ENCODE measurements at places on chromosomes 1 and 21.

DNA sequence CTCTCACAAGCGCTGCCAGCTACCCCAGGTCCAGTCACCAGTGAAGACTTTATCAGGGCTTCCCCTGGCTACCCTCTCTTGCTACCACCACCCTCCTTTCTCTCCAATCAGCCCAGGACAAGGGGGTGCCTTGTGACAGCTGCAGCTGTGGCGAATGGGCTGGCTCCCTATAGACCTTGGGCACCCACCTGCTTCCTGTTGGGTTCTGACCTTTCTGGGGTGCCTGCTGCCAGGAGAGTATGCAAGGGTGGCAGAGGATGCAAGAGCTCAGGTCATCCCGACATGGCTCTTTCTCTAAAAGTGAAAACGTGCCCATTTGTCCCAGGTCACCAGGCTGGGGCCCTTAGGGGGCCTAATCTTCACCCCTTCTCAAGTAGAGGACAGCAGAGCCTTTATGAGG is 6.6 kb downstream of the KLHDC8A start:
- DNase-seq = no peak

DNA sequence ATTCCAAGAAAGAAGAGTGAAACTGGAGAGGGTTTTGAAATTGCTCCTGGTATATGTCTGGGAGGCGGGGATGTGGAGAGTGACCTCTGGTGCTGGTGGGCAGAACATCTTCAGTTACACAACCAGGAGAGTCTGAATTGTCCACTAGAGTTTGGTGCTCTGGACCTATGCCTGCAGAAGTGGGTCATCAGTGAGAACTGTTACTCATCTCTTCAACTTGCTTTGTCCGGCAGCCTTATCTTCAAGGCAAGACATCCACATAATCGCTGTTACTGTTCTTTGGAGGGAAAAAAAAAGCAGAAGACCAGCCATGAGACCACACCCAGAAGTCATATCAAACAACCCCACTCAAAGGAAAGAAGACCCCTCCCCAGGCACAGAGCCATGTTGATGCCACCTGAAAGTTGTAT is 14.9 kb downstream of the SH2D1B start:
- DNase-seq = no peak

GRCh38 chr21:33441489-33442477 is 38.0 kb downstream of the TMEM50B start:
- DNase-seq = no peak

DNA sequence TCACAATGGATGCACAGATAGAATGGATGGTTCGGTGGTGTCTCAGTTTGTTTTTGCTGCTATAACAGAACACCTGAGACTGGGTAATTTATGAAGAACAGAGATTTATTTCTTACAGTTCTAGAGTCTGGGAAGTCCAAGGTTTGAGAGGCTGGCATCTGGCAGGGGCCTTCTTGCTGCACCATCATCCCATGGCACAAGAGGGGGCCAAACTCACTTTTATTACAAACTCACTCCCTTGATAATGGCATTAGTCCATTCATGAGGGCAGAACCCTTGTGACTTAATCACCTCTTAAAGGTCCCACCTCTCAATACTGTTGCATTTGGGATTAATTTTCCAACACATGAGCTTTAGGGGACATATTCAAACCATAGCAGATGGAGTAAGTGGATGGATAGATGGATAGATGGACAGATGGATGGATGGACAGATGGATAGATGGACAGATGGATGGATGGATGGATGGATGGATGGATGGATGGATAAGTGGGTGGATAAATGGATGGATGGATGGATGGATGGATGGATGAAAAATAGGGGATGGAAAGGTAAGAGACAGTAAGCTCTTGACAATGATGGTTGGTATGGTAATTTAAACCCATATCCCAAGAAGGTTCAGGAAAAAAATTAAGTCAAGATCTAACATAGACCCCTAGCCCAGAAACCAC is 16.5 kb downstream of the CAMK2N1 start:
- DNase-seq = no peak

DNA sequence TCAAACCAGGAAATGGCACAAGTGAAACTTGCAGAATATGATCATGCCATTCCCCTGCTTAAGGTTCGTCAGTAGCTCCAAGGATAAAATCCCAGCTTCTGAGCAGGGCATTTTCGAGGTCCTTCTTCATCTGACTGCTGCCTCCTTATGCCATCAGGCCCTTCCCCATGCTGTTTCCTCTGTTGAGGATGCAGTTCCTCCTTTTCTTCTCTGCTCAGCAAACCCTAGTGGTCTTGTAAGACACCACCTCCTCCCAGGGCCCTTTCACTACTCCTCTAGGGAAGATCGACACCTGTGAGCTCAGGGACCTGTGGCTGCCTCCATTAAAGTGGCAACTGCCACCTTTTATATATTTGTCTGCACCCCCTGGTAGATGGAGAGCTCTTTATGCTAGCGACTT is 62.1 kb upstream of the JUN start:
- DNase-seq = no peak

DNA sequence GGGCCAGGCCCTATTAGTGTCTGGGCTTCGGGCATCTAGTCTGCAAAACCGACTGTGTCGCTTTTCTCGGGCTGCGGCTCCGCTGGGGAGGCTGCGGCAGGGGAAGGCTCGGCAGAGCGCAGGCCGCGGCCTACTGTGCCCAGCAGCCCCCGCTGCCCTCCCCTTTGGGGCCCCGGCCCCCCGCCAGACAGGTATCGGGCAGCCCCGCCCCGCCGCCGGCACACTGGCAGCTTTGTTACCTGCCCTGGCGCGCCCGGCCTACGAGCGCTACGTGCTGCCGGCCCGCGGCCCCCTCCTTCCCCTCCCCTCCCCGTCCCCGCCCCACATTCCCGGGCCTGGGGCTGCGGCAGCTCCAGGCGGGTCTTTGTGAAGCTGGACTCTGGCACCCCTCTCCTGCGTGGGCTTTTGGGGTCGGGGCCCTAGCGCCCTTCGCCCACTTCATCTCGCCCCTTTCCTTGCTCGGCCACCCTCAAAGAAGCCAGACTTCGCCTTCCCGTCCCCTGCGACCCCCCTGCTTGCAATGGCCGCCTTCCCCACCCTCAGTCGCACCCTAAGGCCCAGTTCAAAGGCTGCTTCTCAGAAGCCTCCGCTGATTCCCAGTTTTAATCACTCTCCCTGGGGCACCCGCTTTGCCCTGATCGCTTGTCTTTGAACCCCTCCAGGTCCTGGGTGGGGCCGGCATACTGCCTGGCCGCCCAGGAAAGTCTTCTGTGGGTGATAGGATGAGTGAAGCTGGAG is 48.9 kb upstream of the SLC2A1 start:
- DNase-seq = no peak

DNA sequence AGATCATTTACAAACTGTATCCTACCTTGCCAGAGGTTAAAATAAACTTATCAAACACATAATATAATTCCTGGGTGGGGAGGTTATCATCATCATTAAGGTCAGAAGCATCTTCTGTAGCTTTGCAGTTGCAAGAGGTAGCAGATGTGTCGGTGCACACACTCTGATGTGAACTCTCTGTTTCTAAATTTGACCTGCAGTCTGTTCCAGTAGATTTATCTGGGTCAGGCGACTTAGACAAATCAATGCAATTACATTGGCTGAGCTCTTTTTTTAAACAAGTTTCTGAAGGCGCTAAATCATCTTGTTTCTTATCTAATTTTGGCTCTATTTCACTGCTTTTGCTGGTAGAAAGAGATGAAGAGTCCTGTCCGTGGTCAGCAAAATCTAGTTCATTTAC is 70.4 kb downstream of the PRPF38A start:
- DNase-seq = no peak

DNA sequence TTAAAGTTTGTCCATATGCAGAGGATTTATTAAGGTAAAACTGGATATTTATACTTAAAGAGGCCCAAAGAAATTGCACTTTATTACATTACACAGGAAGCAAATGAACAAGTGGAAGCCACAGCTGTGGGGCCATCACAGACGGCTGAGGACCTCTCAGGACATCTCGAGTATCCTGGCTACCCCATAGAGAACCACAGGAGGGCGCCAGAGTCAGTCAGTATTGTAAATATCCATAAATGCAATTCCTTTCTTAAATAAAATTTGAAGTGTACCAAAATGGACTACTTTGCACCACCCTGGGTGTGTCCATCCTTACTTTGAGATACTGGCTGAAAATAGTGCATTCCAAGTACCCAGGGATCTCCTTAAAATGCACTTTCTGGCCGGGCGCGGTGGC is 257.2 kb downstream of the MRPL39 start:
- peak; percentile 38 for DNase-seq

GRCh38 chr1:7476861-7477547 is 294.1 kb upstream of the VAMP3 start:
- DNase-seq = no peak

- no peak for DNase-seq
These were observed 26.1 kb downstream of the CR1L start for GRCh38 chr1:207670997-207671396.

DNA sequence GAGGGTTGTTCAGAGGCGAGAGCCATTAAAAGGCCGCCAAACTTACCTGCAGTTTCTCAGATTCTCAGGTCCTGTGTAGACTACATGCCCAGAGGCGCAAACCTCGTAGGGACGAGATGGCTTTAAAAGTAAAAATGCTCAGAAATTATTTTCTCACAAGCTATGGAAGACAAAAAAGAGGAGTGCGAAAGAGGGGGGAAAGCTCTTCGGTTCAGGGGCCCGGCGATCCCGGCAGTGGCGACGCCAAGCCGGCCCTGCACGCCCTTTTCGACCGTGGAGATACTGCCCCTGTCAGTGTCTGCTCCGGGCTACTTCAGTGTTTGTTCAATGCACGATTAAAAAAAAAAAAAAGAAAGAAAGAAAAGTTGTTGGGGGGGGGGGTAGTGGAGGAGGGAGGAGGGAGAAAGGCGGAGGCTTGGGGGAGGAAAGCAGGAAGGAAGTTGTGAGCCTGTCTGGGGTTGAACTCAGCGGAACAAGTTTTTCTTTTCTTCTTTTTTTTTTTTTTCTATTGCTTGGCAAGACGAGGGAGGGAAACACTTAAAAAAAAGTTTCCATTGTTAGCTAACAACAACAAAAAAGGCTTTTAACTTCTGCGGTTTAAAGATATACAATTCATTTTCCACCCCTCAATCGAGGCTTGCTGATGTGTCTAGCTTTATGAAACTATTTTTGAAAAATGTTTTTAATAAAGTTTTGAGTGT is at the start of gene ITPKB:
ITPKB (minus strand) TSS at position 288 of the 701 bp plus-strand sequence. CDS start 1,824 bp downstream, outside the sequence.
- DNase-seq = peak; percentile 51
